ENCODE measurements at places on chromosomes 2 and 18. TPM values are rescaled to one million over a fixed set of nuclear protein-coding genes. Genes with fewer than 3 reads are reported as not detected.
A peak's percentile ranks its signal among the peaks of the same experiment; 100 is the strongest.

- no peak for DNase-seq
Measured at GRCh38 chr2:236899146-236899545, 186.5 kb upstream of the COPS8 start.

DNA sequence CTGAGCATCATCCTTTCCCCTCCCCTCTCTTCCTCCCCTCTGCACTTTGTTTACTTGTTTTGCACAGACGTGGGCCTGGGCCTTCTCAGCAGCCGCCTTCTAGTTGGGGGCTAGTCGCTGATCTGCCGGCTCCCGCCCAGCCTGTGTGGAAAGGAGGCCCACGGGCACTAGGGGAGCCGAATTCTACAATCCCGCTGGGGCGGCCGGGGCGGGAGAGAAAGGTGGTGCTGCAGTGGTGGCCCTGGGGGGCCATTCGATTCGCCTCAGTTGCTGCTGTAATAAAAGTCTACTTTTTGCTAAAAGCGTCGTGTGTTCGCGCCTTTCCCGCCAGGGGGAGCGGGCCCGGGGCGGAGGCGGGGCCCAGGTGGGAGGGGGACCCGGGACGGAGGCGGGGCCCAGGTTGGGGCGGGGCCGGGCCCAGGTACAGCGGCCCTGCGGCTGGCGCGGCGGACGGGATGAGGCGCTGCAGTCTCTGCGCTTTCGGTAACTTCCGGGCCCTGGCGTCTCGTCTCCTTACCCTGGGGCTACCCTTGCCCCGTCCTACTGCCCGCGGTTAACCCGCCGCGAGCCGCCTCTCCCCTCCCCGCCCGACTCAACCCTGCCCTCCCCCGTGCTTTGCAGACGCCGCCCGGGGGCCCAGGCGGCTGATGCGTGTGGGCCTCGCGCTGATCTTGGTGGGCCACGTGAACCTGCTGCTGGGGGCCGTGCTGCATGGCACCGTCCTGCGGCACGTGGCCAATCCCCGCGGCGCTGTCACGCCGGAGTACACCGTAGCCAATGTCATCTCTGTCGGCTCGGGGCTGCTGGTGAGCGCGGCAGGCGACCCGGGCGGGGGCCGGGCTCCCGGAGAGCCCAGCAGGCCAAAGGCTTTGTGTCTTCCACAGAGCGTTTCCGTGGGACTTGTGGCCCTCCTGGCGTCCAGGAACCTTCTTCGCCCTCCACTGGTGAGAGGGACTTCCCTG lies at the start of gene KRTCAP3:
KRTCAP3 (plus strand) TSS at position 424 of the 962 bp plus-strand sequence; CDS start at position 456, 32 bp downstream.
- no peak for DNase-seq

- no peak for DNase-seq
Measured at GRCh38 chr2:127913808-127914457, 28.2 kb upstream of the AMMECR1L start.

GRCh38 chr2:239275044-239275685 lies 125.7 kb downstream of the HDAC4 start:
- DNase-seq: peak; percentile 42

DNA sequence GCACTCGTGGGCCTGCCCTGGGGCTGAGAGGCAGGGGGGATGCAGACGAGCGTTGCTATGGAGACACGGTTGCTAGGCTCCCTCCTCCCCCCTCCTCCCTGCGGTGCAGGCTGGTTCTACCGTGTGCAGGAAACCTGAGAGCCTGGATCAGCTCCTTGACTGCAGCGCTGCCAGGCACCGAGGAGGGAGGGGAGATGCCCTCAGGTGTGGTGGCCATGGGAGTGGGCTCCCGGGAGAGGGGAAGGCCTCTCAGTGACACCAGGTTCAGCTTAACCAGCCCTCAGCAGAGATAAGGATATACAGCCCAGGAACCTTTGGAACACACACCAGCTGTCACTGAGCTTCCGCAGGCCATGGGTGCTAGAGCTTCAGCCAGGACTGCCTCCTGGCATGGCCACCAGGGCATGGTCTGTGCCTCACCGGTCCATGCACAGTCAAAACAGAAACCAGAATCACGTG lies 124.4 kb upstream of the PXDN start:
- no peak for DNase-seq

DNA sequence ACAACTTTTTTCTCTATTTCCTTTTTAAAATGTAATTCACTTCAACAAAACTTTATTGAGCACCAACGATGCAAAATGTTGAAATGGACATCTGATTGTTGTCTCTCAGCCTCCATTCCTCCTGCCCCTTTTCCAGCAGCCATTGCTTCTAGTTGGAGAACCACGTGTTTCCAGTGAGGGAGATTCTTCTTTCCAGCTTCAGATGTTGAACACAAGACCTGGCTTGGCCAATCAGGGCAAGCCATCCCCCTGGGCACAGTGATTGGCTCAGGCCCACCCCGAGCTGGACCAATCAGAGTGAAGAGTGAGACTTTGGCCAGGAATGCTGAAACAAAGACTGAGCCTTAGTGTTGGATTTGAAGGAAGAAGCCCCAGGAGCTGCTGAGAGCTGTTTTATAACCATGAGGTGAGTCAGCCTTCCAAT lies 59.0 kb downstream of the E2F6 start:
- DNase-seq: no peak

The CFC1 gene
- total RNA-seq: not detected

DNA sequence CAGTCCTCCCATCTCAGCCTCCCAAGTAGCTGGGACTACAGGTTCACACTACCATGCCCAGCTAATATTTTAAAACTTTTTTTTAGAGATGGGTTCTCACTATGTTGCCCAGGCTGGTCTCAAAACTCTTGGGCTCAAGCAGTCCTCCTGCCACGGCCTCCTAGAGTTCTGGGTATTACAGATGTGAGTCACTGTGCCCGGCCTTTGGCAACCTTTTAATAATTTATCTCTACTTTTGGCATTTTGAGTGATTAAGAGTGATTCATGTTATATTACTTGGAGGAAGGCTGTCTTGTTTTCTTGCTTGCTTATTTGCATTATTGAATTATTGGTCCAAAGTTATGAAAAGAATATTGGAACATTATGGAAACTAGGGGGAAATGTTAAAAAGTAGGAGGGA lies 24.3 kb downstream of the NCOA1 start:
- DNase-seq: no peak

The LIMS1 gene
- 37.8 TPM for total RNA-seq

DNA sequence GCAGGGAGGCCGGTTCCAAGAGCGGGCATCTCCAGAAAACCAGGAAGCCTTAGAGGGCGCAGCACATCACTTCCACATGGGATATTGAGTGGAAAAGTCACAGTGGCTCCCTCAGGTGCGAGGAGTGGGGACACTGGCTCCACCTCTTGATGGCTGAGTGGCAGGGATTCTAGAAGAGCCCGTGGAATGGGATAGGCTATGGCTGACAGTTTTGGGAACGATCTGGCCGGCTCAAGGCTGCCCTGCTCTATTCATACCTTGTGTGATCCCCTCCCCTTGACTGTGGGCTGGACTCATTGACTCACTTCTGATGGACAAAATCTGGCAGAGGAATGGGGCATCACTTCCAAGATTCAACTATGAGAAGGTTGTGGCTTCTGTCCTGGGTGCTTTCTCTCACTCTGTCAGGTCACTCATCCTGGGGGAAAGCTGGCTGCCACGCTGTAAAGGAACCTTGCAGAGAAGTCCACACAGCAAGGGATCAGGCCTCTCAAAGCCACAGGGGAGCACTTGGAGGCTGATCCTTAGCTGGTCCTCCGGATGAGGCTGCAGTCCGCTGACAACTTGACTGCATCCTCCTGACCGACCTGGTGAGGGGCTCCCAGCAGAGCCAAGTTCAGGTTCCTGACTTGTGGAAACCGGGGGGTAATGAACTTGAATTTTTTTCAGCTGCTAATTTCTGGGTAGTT lies 46.7 kb upstream of the HS6ST1 start:
- no peak for DNase-seq

DNA sequence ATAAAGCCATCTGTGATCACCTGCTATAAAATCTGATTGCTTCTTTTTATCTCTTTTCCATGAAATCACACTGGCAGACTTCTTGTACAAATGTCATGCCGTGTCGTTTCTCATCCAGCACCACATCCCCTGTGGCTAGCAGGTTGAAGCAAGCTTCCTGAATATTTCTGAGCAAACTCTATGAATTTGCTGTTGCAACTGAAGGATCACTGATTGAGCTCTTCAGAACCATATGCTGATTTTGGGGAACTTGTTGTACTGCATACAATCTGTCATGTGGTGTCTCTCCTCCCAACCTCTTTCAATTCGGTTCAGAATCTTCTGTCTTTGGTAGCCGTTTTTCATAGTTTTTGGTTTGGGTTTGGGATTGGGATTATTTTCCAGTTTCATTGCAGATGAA lies 57.7 kb upstream of the RBMS1 start:
- DNase-seq: no peak

GRCh38 chr2:147109291-147109690 lies 735.5 kb upstream of the ACVR2A start:
- DNase-seq: no peak

Data from esophagus squamous epithelium (tissue), 5 donors.